DMS79 (cell line): ENCODE measurements at places on chromosomes 3 and 15.

GRCh38 chr15:76837474-76837873 lies 67.7 kb downstream of the SCAPER start:
- no peak for DNase-seq

DNA sequence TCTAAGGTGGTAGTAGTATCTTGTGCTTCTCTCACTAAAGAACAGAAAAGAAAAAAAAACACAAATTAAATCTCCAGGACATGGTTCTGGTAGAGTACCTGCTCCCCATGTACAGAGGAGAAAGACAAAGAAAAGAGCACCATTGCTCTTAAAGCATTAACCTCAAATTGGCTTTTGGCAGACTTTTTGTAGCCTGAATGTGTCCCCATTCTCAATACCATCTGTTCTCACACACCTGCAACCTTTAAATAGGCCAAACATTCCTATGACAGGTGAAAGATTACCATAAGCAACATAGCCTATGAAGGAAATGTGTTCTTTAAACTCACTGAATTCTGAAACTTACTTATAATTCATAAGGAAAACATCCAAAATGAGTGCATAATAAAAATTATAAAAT lies 68.0 kb downstream of the TIPARP start:
- DNase-seq: no peak

DNA sequence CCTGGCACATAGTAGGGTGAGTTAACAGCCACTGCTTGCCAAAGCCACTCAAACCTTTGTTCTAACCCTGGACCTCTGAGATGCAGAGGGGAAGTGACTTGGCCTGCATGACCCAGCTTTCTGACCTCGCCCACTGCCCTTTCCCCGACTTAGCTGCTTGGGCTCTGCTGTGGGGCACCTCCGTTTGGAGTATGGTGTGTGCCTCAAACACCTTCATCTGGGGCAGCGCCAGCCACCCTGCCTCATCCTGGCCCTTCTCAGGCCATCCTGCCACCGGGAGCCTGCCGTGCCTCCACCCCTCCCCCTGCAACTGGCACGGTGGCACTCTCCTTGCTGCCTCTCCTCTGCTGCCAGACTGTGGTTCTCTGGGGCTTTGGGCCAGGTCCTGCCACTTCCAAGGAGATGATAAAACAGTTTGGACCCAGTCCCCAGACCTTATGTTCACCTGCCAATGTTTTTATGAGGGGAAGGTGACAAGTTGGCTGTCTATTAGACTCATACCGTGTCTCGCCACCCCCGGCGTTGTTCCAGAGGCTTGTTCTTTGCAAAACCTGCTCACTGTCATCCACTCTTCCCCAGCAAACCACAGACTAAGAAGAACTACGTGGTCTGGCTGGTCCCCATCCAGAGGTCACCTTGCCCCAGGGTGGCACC lies 32.2 kb downstream of the SLC6A6 start:
- DNase-seq: no peak

- no peak for DNase-seq
These were observed 110.3 kb upstream of the SMAD3 start for GRCh38 chr15:66955001-66955516.

DNA sequence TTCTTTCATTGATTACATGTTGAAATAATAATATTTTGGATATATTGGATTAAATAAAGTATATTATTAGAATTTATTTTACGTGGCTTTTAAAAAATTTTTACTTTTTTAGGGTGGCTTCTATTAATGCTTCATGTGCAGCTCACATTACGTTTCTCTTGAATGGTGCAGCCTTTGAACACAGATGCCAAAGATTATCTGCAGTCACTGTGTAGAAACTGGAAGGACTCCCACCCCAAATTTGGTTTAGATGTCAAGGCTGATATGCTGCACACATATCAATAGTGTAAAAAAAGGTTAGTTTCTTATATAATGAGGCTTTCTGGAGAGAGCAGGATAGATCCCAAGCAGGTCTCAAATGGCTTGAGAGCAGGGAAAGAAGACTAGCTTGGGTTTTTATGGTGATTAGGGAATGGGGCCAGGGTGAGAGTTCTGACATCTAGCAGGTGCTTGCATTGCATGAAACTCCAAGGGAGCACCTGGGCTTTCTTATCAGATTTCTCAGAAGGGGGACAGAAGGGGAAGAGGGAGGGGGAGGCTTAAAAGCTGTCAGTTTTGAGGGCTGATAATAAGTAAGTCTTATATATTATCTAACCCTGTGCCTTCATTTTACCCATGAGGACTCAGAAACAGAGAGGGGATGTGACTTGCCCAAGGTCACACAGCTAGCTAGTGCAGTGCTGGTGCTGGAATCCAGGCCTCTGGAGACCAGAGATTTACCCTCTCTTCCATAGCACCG lies 89.6 kb downstream of the CHST2 start:
- DNase-seq: no peak

DNA sequence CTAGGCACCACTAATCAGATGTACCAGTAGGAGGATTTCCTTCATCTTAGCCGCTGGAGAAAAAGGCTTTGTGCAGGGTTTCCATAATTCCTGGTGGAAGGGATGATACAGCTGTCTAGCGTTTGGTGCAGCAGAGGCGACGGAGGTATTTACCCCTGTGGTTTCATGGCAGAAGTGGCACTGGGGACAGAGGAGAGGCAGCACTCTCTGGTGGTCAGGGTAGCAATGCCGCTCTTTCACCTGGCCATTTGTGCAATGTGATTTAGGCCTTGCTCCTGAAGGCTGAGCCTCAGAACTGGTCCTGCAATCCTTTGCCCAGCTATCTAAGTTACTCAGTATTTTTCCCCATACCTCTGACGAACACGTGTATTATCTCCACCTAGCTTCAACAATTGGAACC lies 47.1 kb upstream of the BNIP2 start:
- DNase-seq: no peak

GRCh38 chr3:175070946-175071345 lies 211.8 kb downstream of the NAALADL2 start:
- no peak for DNase-seq

- no peak for DNase-seq
These were observed 7.6 kb downstream of the SI start for GRCh38 chr3:165070682-165071081.

DNA sequence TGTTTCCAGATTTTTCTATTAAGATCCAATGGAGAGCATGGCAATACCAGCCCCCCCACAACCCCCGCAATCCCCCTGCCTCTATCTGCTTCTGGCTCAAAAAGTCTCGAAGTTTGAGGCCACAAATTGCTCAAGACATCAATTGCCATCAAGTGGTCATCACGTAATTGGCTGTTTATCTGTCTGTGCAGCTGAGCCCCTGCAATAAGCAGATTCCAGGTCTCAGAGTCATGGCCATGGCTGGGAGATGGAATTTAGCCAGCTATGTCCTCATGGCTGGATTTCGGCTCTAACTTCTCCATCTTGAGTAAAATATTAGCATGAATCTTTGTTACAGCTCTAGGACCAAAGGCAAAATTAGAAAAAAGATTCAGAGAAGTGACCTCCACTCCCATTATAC lies 22.7 kb downstream of the SSUH2 start:
- DNase-seq: no peak

GRCh38 chr3:53493963-53494791 lies at the start of gene CACNA1D:
Gene CACNA1D, plus strand, starts transcription at chr3:53494611. Its CDS starts 556 bp downstream, at chr3:53495167.
- DNase-seq: no peak

DNA sequence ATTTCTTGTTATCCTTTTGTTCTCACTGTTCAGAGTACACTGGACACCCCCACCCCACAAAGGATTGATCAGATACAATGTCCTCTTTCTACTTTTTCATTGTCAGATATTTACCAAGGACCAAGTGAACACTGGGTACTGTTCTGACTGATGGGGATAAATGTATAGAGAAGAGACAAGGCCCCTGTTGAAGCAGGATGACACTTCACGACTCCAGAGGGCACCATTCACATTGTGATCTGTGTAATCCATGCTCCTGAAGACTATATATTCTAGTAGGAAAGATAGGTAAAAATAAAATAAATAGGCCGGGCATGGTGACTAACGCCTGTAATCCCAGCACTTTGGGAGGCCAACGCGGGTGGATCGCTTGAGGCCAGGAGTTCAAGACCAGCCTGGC lies 7.2 kb upstream of the CRYGS start:
- no peak for DNase-seq

DNA sequence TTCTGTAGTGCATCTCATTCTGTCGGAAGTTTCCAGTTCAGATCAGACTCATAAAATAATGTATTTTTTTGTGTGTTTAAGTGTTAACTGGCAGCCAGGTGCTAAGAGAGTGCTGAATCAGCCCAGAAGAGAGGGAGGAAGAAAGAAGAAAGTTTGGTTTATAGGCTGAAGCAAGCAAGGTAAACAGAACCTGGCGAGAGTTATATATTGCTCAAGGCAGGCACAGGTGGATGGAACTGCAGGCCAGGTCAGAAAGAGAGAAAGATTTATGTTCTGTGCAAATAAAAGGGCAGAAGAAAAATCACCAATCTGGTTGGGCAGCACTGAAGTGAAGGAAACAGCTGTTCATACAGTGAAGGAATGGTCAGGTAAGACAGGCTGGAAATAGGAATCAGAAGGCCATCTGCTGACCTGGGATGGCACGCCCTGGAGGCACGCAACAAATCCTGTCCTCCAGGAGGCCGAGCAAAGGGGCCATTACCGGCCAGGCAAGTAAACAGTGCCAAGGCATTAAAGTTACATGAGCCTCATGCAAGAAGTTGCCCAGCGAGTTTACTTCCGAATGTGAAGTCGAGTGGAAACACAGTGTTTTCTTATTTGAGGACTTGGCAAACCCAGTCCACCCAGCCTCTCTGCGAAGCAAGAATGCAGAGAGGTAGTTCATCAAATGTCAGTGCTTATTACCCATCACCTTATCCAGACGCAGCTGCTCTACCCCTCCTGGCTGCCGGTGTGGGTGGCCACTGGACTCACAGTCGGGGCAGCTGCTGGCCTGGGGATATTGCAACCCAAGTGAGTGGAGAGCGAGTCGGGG lies 309.8 kb downstream of the VPS13C start:
- peak; percentile 74 for DNase-seq

- DNase-seq: no peak
These were observed 92.7 kb upstream of the PLXND1 start for GRCh38 chr3:129699199-129699598.

DNA sequence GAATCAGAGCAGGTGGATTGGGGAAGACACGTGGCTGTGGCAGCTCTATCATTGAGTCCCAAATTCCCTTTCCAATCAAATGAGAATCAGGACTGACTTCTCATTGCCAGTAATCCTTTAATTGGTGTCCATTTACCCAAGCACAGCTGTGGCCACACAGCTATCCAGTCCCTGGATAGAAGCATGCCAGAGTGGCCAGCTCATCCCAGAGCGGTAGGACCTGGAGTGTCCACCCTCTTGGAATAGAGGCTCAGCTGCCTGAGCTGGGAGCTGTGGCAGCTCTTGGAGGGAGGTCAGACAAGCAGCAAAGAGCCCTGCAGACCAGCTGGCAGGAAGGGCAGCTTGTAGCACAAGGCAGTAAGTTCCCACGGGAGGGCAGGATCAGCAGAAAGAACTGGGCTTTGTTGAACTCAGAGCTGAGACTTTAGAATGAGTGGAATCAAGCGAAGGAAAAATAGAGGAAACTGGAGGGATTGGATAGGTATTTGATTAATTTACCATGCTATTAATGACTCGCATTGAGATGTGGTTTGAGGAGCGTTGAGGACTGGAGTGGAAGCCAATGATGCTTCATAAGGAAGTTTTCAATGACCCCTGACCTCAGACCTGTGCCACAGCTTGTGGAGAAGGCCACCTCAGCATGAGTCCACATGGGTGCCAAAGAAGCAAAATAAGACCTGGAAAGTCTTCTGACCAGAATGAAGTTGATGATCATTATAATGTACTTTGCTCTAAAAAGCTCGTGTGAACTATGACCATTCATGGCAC lies 6.9 kb upstream of the ALPK3 start:
- no peak for DNase-seq

DNA sequence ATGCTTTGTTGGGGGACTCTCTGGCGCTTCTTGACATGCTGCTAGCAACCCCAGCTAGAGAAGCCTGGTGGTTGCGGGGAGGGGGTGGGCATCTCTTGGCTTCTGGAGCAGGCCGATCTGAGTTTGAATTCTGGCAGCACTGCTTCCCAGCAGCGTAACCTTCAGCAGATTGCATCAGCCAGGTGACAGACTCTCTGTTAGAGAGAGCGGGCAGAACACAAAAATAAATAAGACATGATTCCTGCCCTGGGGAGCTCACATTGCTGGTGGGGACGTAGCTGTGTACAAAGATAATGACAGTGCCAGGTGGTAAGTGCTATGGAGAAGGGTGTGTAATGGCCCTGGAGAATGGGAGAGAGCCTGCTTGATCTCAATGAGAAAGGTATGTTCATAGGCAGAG lies 87.4 kb downstream of the THSD4 start:
- DNase-seq: no peak

DNA sequence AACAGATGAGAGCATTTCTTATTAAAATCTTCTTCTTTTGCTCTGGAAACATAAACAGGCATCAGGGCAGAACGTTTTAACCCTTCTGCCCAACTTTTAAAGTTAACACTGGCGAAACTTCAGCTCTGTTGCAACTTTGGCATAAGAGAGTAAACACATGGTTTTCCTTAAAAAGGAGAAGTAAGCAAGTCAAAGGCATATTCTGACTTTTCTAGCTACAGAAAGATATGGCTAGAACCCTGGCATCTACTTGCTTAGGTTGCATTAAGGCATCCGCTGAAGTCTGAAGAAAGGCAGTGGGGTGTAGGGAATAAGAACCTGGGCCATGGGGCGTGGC lies 13.3 kb upstream of the IL16 start:
- DNase-seq: no peak

DNA sequence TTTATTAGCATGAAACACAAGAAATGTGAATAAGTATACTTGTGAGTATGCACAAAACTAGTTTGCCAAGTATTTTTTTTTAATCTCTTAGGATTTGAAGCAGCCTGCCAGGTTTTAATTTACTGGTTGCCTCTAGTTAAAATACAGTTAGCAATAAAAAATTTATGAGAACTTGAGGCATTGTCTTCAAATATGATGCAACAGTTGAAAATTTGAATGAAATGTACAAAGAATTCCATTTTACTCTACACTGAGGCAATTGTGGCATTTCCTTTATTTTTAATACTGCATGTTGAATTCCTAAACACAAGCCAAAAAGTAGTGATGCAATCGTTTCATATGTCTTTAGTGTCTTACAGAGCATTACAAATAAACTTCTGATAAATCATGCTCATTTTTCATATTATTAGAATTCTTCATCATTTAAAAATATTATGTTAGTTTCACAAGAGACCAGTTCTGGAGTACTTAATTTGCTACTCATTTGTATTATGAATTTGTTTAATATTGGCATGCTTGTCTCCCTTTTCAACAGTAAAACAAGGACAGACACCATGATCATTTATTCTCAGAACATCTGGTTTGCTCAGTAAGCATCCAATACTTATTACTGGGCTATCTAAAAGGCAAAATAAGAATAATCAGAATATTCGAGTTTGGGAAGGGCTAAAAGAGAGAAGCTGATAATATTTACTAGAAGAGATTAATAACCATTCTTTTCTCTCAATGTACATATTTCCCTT lies 124.8 kb upstream of the PTX3 start:
- DNase-seq: no peak
